CD4-positive, alpha-beta T cell treated with Interleukin-4 for 4 hours (primary cell): ENCODE measurements at places on chromosomes 5 and 9.

DNA sequence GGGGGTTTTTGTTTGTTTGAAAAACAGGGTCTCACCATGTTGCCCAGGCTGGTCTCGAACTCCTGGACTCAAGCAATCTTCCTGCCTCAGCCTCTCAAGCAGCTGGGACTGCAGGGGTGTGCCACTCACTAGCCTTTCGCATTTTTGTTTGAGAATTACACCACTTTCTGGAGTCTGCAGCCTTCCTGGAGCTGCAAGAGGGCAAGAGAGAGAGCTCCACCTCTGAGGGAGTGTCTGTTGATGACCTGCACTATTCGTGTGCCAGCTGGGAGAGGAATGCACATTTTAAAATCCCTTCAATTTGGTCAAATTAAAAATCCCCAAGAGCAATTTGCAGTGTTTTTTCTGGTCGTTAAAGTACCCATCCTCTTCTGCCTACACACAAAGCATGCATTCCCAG, 5.0 kb upstream of the CKMT2 start:
- DNase-seq: no peak

- no peak for DNase-seq
Observed at GRCh38 chr9:70218767-70219166, 40.0 kb upstream of the SMC5 start.

GRCh38 chr5:8058616-8059190, 189.8 kb downstream of the MTRR start:
- DNase-seq: no peak

DNA sequence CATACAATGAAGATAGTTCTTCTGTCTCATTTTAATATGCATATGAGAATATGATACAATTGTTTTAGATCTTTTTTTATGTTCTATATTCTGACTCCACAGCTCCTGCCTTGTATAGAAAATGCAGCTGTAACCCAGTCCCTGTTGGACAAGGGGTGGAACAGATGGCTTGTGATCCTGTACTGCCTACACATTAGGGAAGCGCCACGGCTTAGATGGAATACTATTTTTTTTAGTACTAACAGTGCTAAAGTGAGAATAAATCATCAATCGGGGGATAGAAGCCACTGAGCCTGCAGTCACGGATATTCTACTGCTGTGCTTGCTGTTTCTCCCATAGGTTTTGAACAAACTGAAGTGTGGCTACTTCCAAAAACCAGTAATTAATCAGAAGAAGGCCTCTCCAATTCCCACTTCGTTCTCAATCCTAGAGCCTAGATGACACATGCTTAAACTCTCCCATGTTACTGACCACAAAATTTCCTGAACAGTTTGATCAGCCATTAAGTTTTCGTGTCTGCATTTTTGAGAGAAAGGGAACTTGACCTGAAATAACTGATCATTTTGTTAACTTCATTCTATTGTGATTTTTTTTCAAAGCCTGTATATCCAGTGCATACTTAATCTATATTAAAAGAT, 150.3 kb downstream of the CDH18 start:
- DNase-seq: no peak

DNA sequence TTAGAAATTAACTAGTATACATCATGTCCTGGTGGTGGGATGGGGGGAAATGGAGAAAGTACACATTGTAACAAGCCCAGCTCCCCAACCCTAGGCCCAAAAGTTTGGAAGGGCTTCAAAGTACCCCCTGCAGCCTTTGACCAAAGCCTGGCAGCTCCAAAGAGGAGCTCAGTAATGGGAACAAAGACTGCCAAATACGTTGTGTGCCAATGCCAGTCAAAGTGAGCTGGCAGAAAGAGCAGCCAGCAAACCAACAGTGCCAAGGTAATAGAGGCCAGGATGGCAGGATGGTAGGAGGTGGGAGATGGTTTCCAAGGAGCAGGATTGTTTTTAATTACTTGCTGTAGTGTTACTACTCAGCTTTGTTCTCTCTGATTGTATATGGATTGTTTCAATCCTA, 248.3 kb downstream of the COX7C start:
- no peak for DNase-seq

GRCh38 chr9:69683927-69684326, 11.8 kb upstream of the APBA1 start:
- DNase-seq: no peak

DNA sequence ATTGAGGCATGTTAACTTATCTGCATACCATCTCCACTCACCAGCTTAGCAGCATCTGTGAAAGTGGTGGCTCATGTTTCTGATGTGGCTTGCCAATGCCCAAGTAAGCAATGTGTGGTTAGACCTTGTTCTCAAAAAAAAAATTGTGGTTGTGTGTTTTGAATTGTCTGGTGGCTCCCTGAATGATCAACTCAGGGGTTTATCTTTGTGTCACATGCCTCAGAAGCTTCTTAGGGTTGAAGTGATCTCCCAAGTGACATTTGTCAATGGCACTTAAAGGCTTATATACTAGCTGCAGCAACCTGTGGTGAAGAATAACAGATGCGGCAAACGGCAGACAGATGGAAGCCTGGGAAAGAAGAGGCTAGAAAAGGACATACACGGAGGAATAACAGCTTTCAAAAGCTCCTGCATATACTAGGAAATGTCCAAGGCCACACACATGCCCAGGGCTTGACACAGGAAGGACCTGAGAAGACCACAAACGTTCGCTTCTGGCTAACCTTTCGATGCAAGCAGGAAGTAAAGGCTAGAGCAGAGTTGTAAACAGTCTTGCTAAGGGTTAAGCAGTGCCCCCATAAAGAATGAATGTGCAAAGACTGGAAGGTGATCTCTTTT, 42.2 kb upstream of the FSD1L start:
- peak; percentile 74 for DNase-seq

DNA sequence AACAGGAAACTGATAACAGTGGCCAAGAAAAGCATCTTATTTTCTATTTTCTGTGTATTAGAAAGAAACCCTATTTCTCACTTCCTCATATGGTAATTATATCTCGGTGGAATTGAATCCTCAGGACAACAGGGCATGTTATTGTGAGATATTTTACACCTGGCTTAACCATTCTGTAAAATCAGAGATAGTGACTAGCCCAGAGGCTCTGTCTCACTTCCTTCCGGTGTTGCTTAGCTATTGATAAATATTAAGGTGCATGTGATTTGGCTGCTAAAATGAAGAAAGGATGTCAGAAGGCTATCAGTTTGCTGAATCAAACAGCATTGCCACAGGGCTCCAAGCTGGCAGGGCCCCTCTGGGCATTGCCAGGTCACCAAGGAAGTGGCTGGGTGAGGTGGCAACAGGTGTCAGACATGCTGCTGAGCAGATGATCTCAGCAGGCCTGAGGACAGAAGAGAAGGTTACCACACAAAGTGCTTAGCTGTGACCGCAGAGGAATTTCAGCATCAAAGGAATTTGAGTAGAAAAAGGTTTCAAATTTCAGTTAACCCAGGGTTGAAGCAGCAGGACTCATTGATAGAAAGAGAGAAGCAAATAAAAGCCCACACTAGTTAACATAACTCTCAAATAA, 330.7 kb downstream of the PDE4D start:
- DNase-seq: peak; percentile 6

DNA sequence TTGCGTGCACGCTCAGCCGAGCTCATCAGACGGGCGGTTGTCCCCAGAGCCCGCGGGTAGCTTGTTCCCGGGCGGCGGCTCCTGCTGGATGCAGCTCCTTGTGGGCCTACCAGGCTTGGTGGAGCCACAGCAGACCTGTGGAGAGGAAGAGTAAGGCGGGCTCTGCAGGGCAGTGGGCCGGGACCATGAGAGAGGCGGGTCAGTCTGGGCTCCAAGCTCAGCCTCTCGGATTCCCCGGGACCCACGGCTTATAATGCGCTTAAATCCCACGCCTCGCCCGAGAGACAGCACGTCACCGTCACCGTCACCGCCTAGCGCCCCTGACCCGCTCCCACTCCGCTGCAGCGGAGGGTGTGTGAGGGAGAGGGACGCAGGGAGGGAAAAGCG, 1.9 kb upstream of the ANKRD18A start:
- DNase-seq: no peak

DNA sequence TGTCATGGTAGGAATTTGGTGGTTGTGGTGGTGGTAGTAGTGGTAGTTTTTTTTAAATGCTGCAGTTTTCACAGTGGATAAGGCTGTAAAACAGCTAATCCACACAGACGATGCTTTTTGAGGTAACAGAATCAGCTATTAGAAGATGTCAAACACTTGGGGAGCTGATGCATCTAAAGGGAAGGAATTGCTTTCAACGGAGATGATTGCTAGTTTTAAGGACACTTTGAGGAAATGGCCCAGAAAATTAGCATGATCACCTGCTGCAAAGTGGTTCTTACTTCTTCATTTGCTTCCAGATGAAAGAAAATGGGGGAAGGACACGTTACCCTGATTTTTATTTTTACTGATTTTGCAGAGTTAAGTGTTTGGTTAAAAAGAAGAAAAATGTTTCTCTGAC, 178.2 kb upstream of the ATP10B start:
- no peak for DNase-seq

GRCh38 chr5:91283899-91284298, 99.2 kb downstream of the ARRDC3 start:
- peak; percentile 8 for DNase-seq

- no peak for DNase-seq
Observed at GRCh38 chr9:34124099-34124498, 2.4 kb downstream of the DCAF12 start.

DNA sequence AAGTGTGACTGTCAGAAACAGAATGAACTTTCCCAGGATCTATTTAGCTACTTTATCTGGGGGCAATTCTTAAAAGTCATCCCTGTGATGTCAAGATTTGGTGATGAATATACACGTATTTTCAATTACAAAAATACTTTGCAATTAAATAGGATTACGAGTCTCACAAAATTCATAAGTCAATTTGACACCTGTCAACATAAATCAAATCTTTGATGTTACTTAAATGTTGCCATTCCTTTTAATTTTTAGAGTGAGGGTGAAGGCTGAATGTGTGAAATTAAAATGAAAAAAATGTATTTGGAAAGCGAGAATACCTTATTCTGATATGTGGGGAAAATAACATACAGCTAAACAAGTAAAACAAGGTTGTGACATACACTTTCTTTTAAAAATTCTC, 202.9 kb downstream of the EPB41L4A start:
- no peak for DNase-seq

DNA sequence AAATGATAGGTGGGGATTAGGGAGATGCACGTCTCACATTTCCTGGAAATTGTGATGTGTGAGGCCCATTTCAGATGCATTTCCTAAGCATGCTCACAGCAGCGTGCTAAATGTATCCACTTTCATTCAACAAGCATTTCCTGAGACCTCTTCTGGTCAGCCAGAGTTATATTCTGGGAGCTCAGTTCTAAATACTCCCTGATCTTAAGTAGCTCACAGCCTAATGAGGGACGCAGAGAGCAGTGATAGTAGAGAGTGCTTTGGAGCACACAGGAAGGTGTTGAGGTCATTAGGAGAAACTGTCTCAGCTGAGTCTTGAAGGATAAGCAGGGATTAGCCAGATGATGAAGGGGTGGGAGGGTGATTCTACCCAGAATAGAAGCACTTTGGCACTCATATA, 46.2 kb upstream of the FSD1L start:
- no peak for DNase-seq

- DNase-seq: no peak
Observed at GRCh38 chr5:68802430-68802829, 291.4 kb upstream of the SLC30A5 start.

GRCh38 chr9:68821911-68822310, 116.9 kb downstream of the PIP5K1B start:
- no peak for DNase-seq

- no peak for DNase-seq
Observed at GRCh38 chr5:125659316-125660023, 763.7 kb upstream of the GRAMD2B start.

DNA sequence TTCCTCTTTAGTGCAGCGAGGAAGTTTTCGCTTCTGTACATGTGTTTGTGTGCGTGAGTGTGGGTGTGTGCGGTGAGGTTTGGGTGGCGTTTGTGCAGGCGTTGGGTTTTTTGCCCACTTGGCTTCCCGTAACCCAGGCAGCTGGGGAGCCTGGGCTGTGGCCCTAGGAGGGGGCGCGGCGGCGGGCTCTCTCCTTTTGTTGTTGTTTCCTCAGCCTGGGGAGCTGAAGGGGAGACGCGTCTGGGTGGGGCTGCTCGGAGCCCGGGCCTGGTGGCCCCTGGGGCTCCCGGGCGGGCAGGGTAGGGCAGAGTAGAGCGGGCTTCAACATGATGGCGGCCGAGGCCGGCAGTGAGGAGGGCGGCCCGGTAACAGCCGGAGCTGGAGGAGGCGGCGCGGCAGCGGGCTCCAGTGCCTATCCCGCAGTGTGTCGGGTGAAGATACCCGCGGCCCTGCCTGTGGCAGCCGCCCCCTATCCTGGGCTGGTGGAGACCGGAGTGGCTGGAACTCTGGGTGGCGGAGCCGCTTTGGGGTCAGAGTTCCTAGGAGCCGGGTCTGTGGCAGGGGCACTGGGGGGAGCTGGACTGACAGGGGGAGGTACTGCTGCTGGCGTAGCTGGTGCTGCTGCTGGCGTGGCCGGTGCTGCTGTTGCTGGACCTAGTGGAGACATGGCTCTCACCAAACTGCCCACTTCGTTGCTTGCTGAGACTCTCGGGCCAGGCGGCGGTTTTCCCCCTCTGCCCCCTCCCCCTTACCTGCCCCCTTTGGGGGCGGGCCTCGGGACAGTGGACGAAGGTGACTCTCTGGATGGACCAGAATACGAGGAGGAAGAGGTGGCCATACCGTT, 665 bp downstream of the RASA1 start:
- DNase-seq: peak; percentile 78

GRCh38 chr9:95438561-95439357, 78.0 kb downstream of the PTCH1 start:
- DNase-seq: no peak

DNA sequence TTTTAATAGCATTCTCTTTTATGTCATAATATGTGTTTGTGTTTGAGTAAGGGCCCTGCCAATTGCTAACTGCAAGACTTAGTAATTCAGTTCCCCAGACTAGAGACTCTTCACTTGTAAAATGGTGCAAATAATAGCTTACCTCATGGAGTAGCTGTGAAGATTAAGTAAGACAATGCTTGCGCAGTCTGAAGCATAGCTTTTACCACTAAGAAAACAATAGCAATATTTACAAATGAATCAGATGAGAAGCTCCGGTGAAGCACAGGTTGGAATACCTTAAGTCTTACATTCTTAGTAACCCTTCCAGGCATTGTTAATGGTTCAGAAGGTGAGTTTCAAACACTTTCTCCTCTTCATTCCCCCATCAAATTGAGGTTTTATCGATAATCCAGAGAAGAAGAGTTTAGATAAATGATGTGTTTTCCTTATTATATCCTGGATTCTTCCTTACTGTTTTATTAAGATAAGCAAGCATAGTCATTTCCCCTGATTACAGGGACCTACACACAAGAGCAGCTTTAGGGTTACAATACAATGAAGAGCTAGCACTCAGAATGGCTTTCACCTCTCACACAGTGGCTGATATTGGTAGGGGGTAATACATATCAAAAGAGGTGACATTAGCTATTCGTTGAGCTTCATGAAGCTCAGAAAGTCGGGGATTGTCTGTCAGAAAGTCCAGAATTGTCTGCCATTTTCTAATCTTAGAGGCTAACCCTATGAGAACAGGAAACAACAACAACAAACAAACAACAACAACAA, 96.4 kb upstream of the EDIL3 start:
- no peak for DNase-seq

- no peak for DNase-seq
Observed at GRCh38 chr5:17042041-17042440, 106.0 kb upstream of the MYO10 start.
